ENCODE measurements at places on chromosomes 16 and 17.
A peak's percentile ranks its signal among the peaks of the same experiment; 100 is the strongest.

DNA sequence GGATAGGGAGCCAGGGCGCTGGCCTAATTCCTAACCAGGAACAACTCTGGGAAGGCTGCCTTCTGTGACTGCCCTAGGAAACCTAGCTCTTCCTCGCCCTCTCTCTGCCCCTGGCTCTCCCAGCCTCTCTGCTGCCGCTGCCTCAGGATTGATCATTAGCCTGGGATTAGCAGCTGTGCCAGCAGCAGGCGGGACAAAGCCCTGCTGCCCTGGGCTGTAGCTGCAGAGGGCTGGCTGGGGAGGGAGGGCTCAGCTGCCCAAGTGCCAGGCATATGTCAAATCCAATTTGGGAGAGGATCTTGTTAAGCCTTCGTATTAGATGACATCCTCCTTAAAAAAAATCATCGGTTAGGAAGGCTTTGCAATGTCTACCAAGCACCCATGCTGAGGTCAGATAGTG is 144.8 kb upstream of the CCL2 start:
- DNase-seq, result no peak

- no peak for DNase-seq
Measured at GRCh38 chr17:74052993-74053711, 150.3 kb upstream of the RPL38 start.

DNA sequence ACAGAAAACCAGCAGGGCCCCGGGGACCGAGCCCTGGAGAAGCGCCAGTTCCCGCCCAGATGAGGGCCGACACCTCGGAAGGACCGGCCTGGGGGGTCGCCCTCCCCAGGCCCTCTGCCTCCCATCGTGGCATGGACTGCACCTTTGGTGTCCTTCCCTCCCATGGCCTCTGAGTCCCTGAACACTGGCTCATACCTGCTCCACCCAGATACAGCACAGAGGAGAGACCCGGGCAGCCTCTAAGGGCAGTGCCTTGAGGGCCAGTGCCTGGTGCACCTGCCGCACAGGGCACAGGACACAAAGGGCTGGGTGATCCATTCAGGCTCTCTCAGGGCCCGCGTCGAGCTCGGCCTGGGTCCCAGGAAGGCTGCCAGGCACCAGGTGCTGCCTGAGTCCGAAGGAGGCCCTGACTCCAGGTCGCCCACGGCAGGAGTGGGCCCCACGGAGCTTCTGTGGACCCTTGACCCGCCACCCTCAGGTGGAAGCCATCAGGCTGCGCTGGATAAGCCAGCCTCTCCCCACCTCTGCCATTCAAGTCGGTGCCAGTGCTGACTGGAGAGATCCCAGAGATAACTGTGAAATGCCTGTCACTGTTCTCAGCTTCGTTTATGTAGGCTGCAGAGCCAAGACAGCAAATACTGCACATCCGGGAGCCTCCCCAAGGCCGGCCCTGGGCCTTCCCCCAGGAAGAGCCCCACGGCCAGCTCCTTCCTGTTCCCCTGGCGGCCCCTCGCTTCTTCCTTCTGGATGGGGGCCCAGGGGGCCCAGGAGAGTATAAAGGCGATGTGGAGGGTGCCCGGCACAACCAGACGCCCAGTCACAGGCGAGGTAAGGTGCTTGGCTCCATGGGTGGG is at the start of gene ZG16B:
Gene ZG16B, plus strand, starts transcription at position 803 of the 854 bp plus-strand sequence. CDS start 139 bp downstream, outside the sequence.
- DNase-seq, result no peak

GRCh38 chr17:50523208-50523607 is 9.3 kb upstream of the EPN3 start:
- DNase-seq, result no peak

DNA sequence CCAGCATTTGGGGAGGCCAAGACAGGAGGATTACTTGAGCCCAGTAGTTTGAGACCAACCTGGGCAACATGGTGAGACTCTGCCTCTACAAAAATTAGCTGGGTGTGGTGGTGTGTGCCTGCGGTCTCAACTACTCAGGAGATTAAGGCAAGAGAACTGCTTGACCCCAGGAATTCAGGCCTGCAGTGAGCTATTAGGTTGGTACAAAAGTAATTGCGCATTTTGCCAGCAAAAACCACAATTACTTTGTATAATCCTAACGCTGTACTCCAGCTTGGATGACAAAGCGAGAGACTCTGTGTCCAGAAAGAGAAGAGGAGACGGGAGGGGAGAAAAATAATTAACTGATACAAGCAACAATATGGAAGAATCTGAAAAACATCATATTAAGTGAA is 32.7 kb downstream of the YWHAE start:
- DNase-seq, result no peak

- DNase-seq, result peak; percentile 68
Measured at GRCh38 chr16:75580-76501, 2.2 kb upstream of the MPG start.

GRCh38 chr17:47095268-47095667 is 93.8 kb downstream of the CDC27 start:
- no peak for DNase-seq

DNA sequence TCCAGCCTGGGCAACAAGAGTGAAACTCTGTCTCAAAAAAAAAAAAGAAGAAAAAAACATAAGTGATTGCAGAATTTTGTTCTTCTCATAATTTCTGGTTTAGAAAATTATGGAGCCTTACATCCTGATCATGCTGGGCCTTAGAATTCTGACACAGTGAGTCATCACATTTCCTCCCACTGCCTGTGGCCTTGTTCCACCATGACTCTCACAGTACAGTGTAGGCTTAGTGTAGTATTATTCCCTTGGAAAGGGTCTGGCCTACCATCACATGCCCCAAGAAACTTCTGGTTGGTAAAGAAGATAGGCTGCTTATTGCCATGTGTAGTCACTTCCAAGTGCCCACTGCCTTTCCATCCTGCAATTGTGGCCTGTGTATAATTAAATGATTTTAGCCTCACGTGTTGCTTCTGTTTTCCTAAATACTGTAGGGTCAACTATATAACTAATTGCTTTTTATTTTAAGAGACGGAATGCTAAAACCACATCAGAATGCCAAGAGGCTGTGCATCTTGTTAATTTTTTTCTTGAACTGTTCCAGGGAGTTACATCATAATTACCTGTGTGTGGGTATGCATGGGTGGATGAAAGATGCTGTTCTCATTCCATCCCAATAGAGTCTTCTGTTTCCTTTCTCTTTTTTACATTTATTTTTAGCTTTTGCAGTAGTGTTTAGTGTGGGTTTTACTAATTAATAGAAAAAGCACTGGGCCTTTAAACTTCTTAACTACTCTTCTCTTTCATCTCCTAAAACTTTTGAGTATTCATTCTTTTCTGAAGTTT is 25.9 kb downstream of the OGFOD1 start:
- DNase-seq, result peak; percentile 49

DNA sequence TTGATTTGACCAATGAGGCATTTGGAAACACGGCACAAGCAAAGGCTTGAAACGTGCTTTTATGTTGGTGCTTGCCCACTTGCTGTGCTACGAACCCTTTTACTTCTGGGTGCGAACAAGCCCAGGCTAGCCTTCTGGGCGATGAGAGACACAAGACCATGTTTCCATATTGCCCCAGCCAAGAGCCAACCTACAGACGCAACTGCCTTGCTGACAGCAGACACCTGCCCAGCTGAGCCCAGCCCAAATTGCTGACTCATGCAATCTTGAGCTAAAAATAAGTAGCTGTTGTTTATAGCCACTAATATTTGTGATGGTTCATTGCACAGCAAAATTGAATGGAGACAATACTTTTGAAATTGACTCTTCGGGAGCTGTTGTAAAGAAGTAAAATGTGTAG is 464.5 kb downstream of the WWOX start:
- no peak for DNase-seq

Measured in AG09319 (cell line).